ENCODE measurements at places on chromosomes 12 and 14.

- DNase-seq = peak; percentile 8
Observed at GRCh38 chr12:99906786-99907579, 77.8 kb downstream of the ANKS1B start.

DNA sequence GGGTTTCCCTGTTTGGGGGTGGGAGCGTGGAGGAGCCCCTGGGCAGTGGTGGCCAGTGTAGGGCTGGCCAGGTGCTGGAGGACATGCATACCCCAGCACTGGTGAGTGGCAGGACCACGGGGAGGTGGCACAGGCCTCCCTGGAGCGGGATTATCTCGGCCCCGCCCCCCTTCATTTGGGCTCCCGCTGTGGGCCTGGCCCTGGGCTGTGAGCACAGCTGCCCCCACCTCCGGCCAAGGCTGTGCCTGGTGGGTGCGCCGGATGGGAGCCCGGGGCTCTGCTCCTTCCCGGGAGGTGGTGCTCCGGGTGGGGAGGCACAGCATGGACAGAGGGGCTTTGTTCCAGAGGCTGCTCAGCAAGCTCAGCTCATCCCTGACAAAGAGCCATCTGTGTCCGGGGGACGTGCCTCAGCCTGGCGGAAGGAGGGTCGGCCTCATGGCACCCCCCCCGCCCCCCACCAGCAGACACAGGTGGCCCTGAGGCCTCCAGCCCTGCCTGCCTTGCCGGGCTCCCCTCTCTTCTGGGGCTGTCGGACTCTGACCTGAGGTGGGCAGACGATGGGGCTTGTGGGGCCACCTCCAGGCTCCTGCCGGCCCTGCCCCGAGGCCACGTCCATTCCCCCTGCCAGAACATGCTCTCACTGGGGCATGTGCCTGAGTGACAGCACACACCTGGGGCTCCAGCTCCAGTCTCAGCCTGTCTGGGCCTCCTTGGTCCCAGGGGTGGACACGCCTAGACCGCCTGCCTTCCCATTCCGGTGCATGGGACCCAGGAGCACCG, 8.4 kb downstream of the TEDC1 start:
- no peak for DNase-seq

- no peak for DNase-seq
Observed at GRCh38 chr14:65277580-65278270, 134.8 kb upstream of the FUT8 start.

- DNase-seq = no peak
Observed at GRCh38 chr14:60051721-60052221, 40.0 kb upstream of the PCNX4 start.

DNA sequence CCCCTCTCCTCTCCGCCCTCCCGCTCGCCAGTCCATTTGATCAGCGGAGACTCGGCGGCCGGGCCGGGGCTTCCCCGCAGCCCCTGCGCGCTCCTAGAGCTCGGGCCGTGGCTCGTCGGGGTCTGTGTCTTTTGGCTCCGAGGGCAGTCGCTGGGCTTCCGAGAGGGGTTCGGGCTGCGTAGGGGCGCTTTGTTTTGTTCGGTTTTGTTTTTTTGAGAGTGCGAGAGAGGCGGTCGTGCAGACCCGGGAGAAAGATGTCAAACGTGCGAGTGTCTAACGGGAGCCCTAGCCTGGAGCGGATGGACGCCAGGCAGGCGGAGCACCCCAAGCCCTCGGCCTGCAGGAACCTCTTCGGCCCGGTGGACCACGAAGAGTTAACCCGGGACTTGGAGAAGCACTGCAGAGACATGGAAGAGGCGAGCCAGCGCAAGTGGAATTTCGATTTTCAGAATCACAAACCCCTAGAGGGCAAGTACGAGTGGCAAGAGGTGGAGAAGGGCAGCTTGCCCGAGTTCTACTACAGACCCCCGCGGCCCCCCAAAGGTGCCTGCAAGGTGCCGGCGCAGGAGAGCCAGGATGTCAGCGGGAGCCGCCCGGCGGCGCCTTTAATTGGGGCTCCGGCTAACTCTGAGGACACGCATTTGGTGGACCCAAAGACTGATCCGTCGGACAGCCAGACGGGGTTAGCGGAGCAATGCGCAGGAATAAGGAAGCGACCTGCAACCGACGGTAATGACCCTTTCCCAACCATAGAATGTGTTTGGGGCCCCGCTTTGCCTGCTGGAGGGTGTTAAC, 615 bp downstream of the CDKN1B start:
- no peak for DNase-seq

- DNase-seq = no peak
Observed at GRCh38 chr14:55599250-55599879, 19.4 kb downstream of the KTN1 start.

DNA sequence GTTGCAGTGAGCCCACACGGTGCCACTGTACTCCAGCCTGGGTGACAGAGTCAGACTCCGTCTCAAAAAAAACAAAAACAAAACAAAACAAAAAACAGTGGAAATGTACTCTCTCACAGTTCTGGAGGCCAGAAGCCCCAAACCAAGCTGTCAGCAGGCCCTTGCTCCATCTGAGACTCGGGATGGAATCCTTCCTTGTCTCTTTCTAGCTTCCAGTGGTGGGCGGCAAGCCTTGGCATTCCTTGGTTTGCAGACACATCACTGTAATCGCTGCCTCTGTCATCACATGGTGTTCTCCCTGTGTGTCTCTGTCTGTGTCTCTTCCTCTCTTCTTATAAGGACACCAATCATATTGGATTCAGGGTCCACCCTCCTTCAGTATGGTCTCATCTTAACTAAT, 6.4 kb downstream of the TNS2 start:
- no peak for DNase-seq

GRCh38 chr14:60865378-60866127, 115.3 kb downstream of the TRMT5 start:
- no peak for DNase-seq

DNA sequence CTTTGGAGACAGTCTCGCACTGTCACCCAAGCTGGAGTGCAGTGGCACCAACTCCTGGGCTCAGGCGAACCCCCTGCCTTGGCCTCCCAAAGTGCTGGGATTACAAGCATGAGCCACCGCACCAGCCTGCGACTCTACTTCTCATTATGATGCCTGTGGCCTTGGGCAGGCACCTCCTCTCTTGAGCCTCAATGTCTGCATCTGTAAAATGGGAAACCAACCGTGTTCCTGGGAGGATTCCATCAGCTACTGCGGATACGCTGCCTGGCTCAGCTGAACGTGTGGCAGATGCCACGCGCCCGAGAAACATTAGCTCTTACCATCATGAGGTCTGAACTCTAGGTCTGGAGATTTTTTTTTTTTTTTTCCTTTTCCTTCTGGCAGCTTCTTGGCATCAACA, 5.8 kb downstream of the TESC start:
- DNase-seq = no peak

DNA sequence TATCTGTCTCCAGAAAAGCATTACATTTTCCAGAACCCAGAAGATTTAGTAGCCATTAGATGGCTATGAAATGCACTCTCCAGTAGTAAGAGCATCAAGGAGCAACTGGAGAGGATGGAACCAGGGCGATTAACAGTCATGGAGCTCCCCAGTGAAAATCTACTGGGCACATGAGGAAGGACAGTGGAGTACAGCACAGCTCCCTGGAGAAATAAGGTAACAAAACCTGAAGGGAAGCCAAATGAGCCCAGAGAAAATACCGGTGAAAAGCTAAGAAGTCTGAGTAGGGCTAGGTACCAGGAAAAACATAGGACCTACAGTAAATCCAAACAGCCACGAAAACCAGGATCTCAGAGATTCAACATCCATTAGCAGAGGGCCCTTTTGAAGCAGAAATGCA, 21.6 kb downstream of the SOX5 start:
- no peak for DNase-seq

DNA sequence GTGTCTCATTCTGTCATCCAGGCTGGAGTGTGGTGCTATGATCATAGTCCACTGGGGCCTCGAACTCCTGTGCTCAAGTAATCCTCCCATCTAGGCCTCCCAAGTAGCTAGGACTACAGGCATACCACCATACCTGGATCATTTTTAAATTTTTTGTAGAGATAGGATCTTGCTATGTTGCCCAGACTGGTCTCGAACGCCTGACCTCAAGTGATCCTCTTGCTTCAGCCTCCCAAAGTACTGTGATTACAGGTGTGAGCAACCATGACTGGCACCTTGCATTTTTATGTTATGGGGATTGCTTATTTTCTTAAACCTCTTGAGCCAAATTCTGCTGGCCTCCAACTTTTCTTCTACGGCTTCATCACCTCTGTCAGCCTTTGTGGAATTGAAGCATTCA, 26.9 kb downstream of the PRORP start:
- DNase-seq = no peak

- no peak for DNase-seq
Observed at GRCh38 chr12:109277255-109277898, 31.7 kb downstream of the FOXN4 start.

DNA sequence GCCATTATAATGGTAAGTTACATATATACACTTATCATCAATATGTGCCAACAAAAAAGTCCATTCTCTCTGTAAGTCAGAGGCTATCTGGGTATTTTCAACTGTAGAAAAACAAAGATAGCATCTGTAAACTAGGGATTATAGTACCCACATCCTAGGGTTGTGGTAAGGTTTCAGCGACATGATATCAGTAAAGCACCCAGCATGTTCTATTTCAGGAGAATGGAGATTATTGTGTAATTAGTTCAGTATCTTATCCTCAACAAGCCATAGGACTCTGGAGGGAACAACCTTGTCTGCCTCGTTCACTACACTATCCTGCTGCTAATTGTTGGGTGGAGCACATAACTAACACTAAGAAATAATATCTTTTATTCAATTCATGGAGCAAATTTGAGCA, 19.7 kb upstream of the CKAP4 start:
- DNase-seq = no peak

GRCh38 chr14:89813617-89814031, 140.9 kb downstream of the EFCAB11 start:
- DNase-seq = peak; percentile 94

DNA sequence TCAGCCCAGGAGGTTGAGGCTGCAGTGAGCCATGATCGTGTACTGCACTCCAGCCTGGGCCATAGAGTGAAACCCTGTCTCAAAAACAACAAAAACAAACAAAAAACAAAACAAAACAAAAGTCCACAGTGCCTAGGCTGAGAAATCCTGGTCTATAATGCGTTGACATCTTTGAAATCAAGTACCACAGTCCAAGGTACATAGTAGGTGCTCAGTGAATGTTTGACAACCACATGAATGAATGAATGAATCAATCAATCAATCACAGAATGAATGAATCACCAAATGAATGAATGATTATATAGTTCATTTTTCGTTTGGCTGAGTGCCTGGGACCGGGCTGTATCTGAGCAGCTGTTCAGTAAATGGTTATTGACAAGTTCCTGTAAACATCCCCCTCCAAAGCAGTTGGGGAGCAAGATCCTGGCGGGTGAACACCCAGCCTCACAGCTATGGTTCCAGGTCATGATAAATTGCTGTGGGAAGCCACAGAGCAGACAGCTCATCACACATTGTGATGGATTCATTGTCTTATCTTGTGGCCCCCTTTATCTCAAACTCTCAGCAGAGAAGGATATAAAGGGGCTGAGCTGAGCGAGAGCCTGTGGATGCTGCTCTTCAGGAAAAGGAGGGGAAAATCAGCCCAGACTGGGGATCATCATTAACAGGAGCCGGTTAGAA, 30.4 kb upstream of the IFT81 start:
- no peak for DNase-seq

- DNase-seq = no peak
Observed at GRCh38 chr14:23729720-23730387, 93.7 kb downstream of the DHRS2 start.

- DNase-seq = no peak
Observed at GRCh38 chr14:106845286-106846087, 1319.1 kb downstream of the TMEM121 start.

DNA sequence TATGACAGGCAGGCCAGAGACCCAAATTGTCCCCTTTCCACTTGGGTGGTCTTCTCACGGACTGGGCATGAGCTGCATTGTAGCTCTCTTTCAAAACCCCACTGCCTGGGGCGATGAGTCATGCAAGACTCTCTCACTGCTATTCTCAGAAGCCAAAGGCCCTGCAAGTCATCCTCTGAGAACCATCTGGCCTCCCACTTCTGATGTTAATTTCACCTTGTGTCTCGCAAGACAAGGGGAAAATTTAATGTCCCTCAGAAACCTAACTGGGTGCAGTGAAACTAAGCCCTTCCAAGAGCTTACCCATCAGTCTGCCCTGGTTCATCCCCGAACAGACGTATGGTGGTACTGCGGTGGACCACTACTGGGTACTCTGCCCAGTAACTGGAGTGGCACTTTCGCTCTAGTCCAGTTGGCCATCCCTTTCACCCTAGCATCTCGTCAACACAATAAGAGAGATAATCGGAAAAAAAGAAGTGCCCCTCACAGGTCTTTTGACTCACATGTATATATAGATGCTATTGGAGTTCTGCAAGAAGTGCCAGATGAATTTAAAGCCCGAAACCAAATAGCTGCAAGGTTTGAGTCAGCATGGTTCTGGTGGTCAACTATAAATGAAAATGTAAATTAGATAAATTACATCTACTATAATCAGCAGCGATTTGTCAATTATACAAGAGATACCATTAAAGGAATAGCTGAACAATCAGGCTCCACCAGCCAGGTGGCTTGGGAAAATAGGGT, 31.3 kb upstream of the LALBA start:
- peak; percentile 42 for DNase-seq

- DNase-seq = no peak
Observed at GRCh38 chr14:48936362-48936761, 649.8 kb downstream of the RPS29 start.

DNA sequence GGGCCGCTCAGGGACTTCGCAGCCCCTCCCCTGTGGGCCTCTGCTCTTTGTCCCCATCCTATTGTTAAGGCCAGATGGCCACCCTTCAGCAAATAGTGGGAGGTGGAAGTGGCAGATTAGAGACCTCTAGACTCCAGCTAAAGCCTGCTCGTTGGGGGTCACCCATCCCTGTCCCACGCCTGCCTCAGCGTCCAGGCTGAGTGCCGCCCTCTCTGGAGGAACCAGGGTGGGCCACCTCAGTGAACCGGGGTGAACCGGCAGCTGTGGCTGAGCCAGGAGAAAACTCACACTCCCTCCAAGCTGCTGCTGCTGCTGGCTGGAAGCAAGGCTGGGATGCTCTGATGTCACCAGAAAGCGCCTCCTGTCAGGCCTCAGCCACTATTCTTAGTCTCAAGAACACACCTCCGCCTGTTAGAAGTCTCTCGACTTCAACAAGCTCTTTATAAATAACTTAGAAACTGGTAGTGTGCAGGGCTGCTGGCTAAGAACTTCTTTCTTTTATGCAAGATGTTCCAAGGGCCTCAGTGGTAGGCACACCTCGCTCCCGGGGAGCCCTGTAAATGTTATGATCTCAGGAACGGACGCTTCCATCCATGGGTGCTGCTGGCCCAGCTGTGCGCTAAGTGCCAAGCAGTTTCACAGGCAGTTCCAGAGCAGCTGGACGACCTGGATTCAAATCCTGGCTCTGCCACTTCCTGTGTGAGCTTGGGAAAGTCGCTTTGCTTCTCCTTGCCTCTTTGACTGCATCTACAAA, 19.8 kb upstream of the TESC start:
- DNase-seq = no peak

DNA sequence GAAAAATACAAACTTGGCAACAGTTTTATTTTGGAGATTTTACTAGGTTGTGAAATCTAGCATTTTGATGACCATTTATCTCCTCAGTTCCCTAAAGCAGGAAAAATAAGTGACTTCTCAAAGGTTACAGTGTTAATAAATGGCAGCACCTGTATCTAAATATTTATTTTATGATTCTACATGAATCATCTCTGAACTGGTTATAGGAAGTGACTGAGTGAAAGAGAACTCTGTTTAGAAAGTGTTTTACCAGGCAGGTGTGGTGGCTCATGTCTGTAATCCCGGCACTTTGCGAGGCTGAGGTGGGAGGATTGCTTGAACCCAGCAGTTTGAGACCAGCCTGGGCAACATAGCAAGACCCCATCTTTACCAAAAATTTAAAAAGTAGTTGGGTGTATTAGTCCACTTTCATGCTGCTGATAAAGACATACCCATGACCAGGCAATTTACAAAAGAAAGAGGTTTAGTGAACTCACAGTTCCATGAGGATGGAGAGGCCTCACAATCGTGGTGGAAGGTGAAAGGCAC, 26.3 kb downstream of the MIPOL1 start:
- DNase-seq = no peak
